ENCODE measurements at places on chromosomes 2 and 18. TPM values are rescaled to one million over a fixed set of nuclear protein-coding genes. Genes with fewer than 3 reads are reported as not detected.

DNA sequence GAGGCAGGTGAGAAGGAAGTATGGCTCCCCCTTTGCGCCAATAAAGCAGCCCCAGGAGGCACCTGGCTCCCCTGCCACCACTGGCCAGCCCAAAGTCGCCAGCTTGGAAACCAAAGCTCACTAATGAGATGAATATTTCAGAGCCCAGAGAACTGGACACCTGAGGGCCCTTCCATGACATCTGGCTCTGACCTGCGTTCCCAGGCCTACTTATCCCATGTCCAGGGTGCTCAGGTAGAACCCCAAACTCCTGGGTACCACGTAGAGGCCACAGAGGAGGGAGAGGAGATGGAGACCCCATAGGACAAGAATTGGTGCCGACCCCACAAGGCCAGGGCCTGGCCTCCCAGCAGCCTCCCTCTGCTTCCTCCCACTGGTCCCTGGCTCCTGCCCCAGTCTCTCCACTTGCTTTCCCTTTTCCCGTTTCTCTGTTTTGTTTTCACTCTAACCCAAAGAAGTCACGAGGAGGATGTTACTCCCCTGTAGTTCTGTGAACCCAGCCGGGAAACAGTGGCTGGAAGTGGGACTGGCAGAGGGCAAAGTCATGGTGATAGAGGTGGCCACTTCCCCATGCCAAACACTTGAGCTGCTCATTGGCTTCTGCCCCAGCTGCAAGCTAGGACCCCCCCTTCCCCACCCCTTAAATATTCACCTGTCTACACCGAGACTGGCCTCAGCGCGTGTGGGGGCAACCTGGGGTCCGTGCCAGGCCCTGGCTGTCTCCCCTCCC, 820 bp downstream of the TMBIM1 start:
- peaks cover 4% of the 10 kb centered on the region for H3K27me3 ChIP-seq
- H3K36me3 ChIP-seq, result no peaks in the 10 kb centered on the region
- peak overlapping the region; percentile 82 for H3K27ac ChIP-seq
- peaks cover 36% of the 10 kb centered on the region for H3K4me1 ChIP-seq
- peak overlapping the region; percentile 63 for H3K4me3 ChIP-seq

Gene CCDC85A
- 24.3 TPM for total RNA-seq

DNA sequence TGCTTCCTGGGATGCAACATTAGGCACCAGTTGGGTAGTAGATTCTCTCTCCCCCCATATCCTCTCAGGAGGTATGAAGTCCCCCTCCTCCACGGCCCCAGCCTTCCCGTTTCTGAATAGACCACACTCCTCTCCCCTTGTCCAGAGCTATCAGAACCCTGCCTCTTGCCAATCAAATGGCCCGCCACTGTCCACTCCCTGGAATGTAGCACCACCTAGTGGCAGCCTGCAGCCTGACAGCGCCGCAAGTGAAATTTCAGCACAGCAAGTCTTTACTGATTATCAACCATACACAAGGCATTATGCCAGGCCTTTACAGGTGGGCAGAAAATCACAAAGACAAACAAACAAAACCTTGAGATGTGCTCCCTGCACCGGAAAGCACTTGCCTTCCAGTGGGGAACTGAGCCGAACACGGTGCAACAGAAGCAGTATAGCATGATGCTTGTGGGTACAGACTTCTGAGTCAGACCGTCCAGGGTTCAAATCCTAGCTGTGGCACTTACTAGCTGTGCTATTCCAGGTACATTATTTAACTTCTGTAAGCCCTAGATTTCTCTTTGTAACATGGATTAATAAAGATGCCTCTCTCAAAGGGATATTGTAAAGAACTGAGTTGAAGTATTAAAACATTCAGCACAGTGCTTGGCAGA, 174.0 kb downstream of the SMAD2 start:
- no peak overlapping the region for H3K4me3 ChIP-seq
- peaks cover 5% of the 10 kb centered on the region for H3K27me3 ChIP-seq
- no peak for DNase-seq
- H3K27ac ChIP-seq, result no peak overlapping the region

DNA sequence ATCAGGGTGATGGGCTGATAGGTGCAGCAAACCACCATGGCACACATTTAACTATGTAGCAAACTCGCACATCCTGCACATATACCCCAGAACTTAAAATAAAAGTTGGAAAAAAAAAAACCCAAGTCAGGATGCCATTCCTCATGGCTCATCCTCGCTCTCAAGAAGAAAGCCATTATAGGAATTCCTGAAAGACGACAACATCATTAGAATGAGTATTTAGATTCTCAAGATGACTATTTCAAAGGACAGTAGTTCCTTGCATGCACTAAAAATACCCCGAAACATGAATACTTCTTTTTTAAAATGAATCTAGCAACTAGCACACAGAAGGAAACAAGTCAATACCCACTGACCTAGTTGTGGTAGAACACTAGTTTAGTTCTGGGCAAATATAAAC, 285.8 kb upstream of the REV1 start:
- H3K4me1 ChIP-seq, result peaks cover 5% of the 10 kb centered on the region
- no peak overlapping the region for H3K4me3 ChIP-seq
- no peak for DNase-seq
- no peak overlapping the region for H3K27ac ChIP-seq

DNA sequence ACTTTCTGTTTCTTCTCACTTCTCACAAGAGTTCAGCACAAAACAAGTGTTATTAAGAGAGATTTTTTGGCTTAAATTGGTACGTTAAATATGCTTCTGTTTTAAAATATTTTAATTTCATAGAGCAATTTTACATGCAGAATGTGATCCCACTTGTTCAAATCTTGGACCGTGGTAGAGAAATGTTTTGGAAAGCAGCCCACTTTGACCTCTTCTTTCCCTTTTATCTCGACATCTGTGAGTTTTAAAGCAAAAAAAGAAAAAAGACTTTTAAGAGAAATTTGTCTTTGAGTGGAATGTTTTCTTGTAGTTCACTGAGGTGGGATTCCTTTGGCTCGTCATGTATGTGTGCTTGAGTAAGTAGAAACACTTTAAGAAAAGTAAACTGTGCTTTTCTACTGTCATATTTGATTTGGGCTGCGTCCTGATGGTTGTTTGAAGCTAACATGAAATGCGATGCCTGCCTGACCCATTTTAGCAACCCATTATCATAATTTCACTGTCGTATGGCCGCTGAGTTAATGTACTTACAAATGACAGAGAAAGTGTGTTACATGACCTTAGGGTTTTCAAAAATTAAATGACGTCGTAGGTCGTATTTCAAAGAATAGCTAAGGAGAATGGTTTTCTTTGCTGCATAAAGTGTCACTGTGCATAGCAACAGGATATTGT, 54.5 kb downstream of the TSHZ1 start:
- peak overlapping the region; percentile 4 for H3K27ac ChIP-seq
- no peak overlapping the region for H3K4me3 ChIP-seq
- no peak for DNase-seq
- H3K36me3 ChIP-seq, result no peaks in the 10 kb centered on the region
- no peaks in the 10 kb centered on the region for H3K27me3 ChIP-seq
